ENCODE measurements at places on chromosomes 1 and 21.

DNA sequence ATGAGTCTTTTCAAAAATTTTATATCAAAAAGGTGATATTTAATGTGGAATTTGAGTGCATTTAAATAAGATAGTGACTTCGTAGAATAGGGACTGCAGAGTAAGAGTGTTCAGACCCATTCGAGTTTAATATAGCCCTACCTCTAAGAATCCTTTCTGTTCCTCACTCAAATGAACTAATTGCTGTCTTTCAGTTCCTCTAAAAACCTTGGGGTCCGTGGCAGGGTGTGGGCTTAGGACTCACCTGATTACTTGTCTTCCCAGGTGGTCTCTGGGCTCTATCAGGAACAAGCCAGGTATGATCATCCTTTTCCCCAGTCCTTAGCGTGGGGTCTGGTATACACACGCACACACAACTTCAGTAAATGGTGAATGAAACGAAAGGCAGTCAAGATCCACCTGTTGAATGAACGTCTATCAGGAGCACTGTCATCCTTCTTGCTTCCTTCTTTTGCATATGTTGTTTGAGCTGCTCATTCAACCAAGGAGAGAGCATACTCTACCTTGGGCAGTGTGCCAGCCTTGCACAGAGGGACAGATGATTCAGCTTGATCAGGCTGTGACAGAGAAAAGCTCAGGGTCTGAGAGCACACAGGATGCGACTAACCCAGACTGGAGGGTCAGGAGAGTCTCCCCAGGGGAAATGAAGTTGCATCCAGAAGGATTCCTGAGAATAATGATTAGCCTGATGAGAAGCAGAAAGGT is 1.2 kb upstream of the RNF11 start:
- peak; percentile 51 for DNase-seq

DNA sequence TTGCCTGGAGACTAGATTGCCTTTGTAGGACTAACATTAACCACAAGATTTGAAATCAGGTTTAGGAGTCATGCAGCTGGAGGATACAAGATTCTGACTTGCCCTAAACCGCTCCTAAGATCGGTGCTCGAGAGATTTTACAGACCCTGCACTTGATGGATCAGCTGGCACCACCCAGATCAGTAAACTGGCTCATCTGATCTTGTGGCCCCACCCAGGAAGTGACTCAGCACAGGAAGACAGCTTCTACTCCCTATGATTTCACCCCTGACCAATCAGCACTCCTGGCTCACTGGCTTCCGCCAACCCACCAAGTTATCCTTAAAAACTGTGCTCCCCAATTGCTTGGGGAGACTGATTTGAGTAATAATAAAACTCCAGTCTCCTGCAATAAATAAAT is 876 bp upstream of the CATSPERE start:
- no peak for DNase-seq

GRCh38 chr1:22426781-22427180 is 24.9 kb upstream of the ZBTB40 start:
- no peak for DNase-seq

DNA sequence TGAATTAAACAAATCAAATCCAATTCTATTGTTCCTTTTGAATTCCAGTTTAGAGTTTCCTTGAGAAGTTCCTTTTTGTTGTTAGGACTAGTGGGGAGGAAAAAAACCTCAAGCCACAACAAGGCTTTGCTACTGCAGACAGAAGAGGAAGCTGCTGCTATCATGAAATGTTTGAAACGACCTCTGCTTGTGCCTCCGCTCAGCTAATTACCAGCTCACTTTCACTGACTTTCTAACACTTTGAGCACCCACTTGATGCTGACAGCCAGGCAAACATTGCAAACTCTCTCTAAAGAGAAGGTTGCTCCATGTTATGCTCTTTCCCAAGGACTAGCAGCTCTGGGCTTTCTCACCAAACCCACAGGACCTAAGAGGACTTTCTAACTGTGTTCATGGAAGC is 203.9 kb upstream of the PROX1 start:
- DNase-seq = no peak

DNA sequence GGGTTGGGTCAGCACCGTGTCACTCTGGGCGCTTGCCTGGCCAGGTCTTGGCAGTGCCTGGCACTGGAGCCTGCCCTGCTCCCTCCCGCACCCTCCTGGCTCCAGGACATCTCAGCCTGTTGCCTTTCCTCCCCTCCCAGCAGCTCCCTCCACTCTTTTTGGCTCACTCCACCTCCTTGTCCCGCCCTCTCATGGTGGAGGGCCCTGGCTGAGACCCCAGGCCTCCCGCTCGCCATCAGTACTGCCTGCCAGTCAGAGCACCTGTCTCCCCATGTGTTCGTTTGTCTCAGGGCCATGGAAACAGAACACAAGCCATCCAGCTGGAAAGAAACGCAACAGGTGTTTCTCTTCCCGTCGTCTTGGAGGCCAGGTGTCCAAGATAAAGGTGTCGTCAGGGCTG is 61.0 kb downstream of the B3GALT5 start:
- DNase-seq = no peak

DNA sequence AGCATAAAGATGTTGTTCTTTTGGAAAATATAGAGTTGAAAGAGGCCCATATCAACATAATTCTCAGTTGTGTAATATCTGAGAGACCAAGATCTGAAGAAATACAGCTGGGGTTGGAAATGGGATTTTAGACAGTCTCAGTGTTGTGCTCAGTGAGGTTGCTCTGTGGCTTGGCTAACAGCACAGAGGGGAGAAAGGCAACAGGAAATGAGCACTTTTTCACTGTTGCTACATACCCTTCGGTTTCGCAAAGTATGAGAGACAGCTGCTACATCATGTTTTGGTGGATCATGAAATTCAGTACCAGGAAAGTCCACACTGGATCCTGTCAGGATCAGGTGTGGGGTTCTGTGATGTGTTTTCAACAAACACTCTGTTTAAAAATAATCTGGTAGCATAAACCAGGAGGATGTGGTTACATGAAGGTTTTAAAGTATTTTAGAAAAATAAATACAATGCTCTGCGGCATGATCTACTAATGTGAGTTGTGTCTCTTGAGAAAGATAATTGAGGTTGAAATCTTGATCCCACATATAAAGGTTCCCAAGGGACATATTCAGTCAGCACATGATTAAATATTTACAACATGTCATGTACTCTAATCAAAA is 7.0 kb upstream of the GPR88 start:
- no peak for DNase-seq

DNA sequence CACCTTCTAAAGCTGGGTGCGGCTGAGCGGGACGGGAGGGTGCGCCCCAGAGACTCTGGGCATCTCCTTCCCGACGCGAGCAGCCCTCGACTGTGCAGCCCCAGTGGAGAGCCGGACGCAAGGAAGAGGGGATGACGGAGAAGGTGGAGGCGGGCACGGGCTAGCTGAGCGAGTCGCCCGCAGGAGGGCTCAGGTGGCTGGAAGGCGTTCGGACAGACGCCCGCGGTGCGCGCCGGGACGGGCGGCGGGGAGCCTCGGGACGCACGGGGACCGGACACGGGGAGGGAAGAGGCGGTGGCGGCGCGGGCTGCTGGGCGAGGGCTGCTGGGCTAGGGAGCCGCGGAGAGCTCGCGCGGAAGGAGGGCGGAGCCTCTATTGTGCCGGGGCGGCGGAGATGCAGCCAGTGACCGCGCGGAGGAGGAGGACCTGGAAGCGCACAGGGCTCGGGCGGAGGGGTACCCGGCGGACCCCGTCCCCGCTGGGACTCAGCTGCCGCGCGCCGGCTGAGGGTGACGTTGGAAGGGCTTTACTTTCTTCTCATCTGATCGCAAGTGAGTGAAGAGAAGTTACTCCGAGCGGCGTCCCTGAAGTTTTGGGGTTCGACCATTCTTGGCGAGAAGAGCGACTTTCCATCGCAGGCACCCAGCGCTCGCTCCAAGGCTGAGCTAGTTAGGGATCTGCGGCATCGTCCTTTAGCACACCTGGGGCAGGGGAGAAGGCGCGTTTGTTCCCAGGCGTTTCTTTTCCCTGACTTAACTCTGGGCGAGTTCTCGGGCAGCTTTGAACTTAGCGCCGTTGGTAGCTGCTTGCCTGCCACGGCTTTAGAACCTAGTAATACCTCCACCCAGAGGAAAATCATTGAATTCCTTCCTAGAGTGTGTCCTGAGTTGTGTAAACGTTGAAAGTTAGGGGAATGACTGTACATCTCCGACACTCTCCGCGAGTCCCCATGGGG is at the start of gene OLFML2B:
OLFML2B (minus strand) TSS at position 323 of the 955 bp plus-strand sequence. CDS start 439 bp downstream, outside the sequence.
- DNase-seq = peak; percentile 86

All from D341Med (cell line).